ENCODE measurements at places on chromosomes 3 and 15. TPM values are rescaled to one million over a fixed set of nuclear protein-coding genes. Genes with fewer than 3 reads are reported as not detected.

Gene GOLGA8N
- polyA plus RNA-seq = 1.6 TPM

Gene CKMT1A
- 0.46 TPM for polyA plus RNA-seq

Gene TRANK1
- 0.32 TPM for polyA plus RNA-seq

Gene EPB42
- polyA plus RNA-seq = not detected

Gene GOLGA8S
- 0.03 TPM for polyA plus RNA-seq

Gene FANCI
- 10.4 TPM for polyA plus RNA-seq

Gene ZPLD1
- not detected for polyA plus RNA-seq

Gene AGBL1
- polyA plus RNA-seq = 0.01 TPM

Measured in HepG2 (cell line).